ENCODE measurements at places on chromosomes 1 and 21.

DNA sequence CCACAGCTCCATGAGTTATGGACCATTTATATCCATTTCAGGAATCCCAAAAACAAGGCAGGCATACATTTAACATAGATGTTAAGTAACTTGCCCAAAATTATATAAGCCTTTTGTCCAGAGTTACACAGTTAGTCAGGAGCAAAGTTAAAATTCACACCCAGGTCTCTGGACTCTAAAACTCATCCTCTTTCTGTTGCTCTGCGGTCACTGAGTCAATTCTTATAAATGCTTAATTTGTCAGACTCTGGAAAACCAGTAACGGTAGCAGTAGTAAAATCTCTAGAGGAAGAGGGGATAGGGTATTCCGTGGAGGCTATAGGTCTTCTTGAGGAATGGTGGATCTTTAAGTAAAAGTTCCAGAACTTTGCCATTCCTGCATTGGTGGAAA, 223.6 kb upstream of the JUN start:
- no peak for DNase-seq

- DNase-seq, result no peak
Observed at GRCh38 chr1:29651684-29652665, 415.7 kb downstream of the PTPRU start.

DNA sequence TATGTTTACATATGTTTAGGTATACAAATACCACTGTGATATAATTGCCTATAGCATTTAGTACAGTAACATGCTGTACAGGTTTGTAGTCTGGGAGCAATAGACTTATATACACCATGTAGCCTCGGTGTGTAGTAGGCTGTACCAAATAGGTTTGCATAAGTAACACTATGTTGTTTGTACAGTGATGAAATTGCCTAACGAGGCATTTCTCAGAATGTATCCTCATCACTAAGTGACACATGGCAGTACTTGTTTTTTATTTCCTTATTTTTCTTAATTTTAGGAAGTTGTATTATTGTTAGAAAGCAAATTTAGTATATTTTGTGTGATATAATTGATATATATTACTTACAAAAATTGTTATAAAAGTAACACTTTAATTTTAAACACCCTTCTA, 840.9 kb downstream of the LTN1 start:
- DNase-seq, result no peak

GRCh38 chr1:231734417-231734816, 107.8 kb downstream of the DISC1 start:
- DNase-seq, result no peak

- peak; percentile 50 for DNase-seq
Observed at GRCh38 chr21:42666023-42666747, 12.8 kb downstream of the PDE9A start.

DNA sequence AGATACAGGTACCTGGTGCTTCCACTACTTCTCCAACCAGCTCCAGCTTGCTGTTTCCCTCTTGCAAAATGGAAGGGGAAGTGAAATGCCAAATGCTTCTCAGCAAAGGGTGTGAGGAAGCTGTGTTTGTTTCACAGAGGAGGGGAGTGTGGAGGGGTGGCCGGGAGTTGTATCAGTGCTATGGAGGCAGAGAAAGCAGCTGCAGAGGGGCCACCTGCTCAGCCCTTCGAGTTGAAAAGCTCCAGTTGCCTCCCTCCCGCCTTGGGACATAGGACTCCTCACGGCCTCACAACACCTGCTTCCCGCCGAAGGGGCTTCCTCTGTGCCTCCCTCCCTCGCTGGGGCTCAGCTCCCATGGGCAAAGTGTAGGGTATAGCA, 12.1 kb upstream of the LINGO4 start:
- DNase-seq, result no peak

GRCh38 chr1:180053594-180054567, 99.3 kb downstream of the CEP350 start:
- DNase-seq, result no peak

- DNase-seq, result no peak
Observed at GRCh38 chr1:33575324-33575879, 103.0 kb downstream of the ZSCAN20 start.

DNA sequence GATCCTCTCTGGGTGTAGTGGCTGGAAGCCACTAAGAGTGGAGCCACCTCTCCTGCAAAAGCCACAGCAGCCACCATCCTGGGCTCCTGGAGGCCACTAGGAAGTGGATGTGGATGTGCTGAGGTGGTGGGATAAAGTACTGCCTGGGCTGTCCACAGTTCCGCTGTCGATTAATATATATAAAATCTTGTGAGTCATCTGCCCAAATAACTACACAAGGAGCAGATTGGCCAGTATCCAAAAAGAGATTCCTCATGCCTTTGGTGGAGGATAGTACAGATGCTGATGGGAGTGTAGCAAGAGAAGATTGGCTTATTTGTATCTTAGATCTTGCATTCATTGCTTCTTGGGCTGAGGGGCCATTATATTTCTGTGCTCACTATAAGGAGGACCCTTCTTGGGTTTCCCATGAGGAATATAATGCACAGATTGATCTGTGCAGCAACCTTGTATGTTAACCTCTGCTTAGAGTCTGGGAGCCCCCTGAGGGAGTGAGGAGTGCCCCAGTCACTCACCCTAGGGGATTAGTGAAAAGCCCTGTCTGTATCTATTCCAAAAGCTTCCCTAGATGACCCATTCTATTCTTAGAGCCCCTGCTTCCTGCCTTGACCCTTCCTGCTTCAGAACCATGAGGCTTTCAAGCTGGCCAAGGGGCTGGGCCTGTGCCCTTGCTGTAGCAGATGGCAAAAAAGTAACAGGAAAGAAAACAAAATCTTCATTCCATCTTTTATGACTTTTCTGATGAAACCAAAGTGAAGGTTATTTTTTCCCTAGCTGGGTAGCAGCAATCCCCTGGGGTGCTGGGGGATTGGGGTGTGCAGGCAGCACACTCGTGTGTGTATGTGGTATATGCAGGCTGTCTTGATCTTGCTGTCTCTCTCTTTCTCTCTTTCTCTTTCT, 31.7 kb downstream of the RCSD1 start:
- DNase-seq, result no peak

- DNase-seq, result peak; percentile 89
Observed at GRCh38 chr1:24619376-24619775, 23.7 kb upstream of the SRRM1 start.

GRCh38 chr1:178345238-178345637, 151.5 kb downstream of the CLEC20A start:
- DNase-seq, result no peak

- DNase-seq, result peak; percentile 9
Observed at GRCh38 chr1:212699625-212700222, at the start of gene BATF3. BATF3 (minus strand) TSS chr1:212699840; CDS start chr1:212699762, 78 bp downstream.

GRCh38 chr1:26148887-26149286, 10.0 kb upstream of the FAM110D start:
- no peak for DNase-seq

DNA sequence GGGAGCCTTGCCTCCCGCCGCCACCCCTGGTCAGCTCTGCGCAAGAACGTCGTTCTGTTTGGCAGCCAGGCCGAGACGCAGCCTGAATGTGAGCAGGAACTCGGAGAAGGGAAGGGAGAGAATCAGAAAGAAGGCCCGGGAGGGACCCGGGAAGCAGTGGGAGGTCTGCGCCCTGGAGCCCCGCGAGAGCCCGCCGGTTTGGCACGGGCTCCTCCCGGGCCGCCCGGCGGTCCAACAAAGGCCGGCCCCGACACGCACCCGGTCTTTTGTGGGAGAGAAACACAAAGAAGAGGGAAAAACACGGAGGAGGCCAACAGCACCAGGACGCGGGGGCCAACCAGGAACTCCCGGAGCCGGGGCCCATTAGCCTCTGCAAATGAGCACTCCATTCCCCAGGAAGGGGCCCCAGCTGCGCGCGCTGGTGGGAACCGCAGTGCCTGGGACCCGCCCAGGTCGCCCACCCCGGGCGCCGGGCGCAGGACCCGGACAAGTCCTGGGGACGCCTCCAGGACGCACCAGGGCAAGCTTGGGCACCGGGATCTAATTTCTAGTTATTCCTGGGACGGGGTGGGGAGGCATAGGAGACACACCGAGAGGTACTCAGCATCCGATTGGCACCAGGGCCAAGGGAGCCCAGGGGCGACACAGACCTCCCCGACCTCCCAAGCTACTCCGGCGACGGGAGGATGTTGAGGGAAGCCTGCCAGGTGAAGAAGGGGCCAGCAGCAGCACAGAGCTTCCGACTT, 2.7 kb upstream of the OLIG2 start:
- no peak for DNase-seq

DNA sequence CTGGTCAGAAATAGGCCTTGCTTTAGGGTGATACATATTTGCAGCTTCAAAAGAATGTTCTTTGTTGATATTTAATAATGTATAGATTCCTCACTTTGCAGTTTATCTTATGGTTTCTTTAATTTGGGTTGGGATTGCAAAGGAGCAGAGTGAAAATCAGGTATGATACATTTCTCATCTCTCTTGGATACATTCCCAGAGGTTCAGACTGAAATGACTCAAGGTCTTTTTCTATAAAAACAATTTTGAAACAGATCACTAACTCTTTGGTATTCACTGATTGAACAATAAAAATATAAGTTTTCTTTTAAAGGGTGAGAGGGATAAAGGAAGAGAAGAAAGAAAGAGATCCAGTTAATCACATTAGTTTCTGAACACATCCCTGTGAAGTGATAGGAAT, 606.5 kb upstream of the CAMK1G start:
- no peak for DNase-seq

GRCh38 chr21:32418146-32418545, 5.6 kb downstream of the EVA1C start:
- DNase-seq, result no peak

DNA sequence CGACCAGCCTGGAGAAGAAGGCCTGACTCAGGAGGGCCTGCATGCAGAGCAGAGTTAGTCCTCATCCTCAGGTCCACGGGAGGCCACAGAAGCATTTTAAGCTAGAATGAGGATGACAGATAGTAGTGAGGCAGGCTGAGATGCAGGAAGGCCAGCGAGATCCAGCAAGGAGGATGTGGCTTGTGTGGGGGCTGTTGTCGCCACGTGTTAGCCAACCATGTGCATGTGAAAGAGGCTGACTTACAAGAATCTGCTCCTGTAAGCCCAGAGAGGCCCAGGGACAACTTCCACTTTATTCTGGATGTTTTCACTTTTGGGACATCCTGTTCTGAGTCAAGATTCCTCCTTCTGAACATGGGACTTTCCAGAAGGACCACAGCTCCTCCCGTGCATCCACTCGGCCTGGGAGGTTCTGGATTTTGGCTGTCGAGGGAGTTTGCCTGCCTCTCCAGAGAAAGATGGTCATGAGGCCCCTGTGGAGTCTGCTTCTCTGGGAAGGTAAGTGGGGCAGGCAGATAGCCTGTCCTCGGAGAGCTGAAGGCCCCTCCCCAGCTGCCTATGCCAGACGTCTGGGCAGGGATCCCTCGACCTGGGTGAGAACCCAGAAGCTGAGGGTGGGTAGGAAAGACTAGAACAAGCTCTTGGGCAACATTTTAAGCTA, at the start of gene SLAMF8:
TSS of gene SLAMF8 (plus strand) at position 433 of the 661 bp plus-strand sequence. CDS start at position 459, 26 bp downstream.
- DNase-seq, result peak; percentile 36

DNA sequence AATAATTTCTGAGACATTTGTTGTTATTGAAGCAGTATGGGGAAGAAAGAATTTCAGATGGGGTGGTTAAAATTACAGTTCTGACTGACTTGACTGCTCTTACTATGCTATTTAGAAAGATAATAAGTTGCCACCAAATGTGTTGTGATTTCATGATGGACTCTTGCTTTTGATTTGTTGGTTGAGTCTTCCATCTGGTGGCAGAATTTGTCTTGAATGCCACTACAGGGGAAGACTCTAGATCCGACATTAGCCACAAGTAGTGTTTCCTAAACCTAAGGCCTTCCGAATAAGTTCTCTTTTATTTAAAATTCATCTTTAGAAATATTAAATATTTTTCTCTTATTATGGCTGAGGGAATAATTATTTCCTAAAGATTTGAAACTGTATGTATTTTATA, 190.9 kb upstream of the ADGRL4 start:
- DNase-seq, result no peak

GRCh38 chr1:168640182-168640581, 63.8 kb downstream of the XCL1 start:
- DNase-seq, result no peak

DNA sequence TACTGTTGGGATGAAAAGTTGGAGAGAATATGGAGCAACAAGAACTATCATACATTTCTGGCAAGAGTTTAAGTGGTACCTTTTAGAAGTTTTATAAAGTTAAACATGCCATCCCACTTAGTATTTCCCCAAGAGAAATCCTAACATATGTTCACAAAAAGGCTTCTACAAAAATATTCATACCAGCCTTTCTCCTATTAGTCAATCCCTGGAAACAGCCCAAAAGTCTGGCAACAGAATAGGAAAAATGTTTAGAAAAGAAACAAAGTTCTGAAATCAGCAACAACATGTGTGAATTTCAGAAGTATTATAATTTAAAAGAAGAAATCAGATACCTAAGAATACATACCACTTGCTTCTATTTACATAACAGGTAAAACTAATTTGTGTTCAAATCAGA, 271.0 kb downstream of the DSCAM start:
- no peak for DNase-seq

- DNase-seq, result no peak
Observed at GRCh38 chr1:163090321-163090945, 21.3 kb downstream of the RGS4 start.

- no peak for DNase-seq
Observed at GRCh38 chr1:43783096-43783670, 75.8 kb downstream of the ST3GAL3 start.

DNA sequence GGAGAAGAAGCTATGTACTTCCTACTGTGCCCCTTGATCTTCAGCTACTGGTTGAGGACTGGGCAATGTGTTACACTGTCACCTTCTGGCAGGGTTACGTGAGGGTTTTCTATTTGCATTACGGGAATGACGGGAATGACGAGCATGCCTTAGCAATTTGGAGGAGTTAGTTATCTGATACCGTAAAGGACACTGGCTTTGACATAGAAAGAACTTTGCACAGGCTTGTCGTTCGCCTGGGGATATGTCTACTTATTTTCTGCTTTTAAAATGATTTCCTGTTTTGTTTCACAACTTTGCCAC, 19.8 kb upstream of the ACBD6 start:
- DNase-seq, result no peak

- no peak for DNase-seq
Observed at GRCh38 chr1:182779530-182779929, 10.0 kb upstream of the NPL start.

- DNase-seq, result no peak
Observed at GRCh38 chr1:171222936-171223335, 25.4 kb upstream of the FMO1 start.

- no peak for DNase-seq
Observed at GRCh38 chr21:24160528-24160927, 1446.8 kb downstream of the MRPL39 start.

DNA sequence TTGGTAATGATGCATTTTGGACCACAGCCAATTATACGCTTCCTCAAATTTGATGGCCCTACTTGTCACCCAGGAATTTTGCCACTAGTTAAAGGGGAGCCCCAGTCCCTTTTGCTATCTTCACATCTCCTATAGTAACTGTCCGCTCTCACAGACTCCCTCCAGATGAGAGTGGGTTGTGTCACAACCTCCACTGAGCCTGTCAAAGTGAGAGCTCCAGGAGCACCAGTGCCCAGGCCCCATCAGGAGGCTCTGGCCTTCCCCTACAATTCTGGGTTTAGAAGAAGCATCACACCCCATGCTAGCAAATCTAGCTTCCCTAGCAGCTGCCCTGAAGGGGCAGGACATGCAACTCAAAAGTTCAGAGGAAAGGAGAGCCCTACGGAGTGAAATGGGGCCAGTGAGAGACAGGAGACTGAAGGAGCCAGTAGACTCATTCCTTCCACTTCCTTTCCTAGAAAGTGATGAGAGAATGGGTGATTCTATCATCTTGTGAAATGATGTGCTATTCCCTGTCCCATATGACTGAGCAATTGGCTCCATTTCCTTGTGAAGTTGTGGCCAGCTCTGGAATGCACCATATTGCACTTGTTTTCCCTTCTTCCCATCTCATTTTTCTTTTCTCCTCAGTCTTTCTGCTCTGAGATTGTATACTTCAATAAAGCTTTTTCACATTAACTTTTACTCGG, 541.3 kb downstream of the DPYD start:
- DNase-seq, result no peak

All from globus pallidus (tissue), 1 donor.